Fibroblast of skin of back (primary cell): ENCODE measurements at places on chromosomes 6 and 20.

DNA sequence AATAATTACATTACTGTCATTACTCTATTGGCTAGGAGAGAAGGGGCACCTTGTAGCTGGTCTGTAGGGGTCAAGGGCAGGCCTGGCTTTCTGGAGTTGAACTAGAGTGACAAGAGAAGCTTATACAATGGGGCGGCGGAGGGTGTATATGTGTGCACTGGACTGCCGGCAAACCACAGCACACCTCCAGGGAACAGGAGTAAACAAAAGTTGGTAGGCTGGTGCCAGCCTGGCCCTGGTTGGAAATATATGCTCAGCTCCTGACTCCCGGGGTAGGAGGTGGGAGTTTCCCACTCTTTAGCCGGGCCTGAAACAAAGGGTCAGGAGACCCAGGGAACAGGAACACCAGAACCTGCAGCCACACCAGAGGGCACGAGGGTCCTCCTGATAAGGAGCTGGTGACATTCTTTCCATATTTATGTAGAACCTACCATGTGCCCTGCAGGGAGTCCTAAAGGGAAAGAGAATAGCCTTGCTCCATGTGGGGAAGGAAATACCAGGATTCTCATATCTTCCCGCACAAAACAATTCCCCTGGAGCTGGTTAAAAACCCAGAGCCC, 5.1 kb downstream of the C6orf132 start:
- DNase-seq, result no peak

DNA sequence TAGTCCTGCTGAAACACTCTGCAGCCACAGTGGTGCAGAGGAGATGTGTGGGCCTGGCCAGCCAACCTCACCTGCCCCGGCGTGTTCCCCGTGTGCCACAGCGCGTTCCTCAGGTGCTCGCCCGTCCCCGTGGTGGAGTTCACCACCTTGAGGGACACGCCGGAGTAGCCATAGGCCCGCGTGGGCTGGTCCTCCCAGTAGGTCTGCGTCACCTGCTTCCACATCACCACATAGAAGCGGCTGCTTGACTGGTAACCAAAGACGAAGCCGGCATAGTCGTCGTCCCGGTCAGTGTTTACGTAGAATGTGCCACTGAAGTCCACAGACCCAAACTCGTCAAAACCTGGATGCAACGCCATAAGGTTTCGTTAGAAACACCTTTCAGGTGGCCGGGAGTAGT, 31.5 kb downstream of the THBS2 start:
- no peak for DNase-seq

- DNase-seq, result no peak
These were observed 70.1 kb downstream of the SLX4IP start for GRCh38 chr20:10504994-10505730.

- DNase-seq, result no peak
These were observed 684.8 kb downstream of the QKI start for GRCh38 chr6:164099269-164099865.

- no peak for DNase-seq
These were observed 792 bp downstream of the SLC23A2 start for GRCh38 chr20:5000263-5001173.
